ENCODE measurements at places on chromosomes 4 and X.

DNA sequence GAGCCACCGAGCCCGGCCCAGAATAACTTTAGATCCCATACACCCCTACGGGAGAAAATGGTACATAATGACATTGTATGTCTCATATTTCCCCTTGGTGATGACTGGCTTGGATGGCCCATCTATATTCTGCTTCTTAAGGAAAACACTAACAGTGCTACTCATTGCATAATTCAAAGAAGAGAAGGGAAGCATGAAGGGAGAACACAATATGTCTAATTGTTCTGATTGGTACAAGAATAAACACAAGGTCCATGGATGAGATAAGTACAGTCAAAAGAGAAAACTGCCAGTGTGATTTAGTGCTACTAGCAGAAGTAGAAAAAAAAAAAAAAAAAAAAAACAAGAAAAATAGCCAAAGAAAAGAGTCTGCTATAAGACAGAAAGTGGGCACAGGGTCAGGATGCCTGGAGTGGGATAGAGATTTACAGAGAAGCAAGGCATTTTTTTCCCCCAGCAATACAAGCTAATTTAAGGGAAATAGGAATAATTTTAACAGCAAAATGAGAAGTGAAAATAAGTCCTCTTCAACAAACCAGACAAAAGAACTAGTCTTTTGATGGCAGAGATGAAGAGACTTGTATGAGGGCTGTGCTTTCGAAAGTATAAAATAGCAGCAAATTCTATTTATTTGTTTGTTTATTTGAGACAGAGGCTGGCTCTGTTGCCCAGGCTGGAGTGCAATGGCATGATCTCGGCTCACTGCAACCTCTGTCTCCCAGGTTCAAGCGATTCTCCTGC, 96.5 kb upstream of the MAP3K15 start:
- no peak for DNase-seq

GRCh38 chr4:185232370-185232769, 23.0 kb downstream of the SNX25 start:
- no peak for DNase-seq

- no peak for DNase-seq
Observed at GRCh38 chr4:6471307-6472007, 957 bp downstream of the PPP2R2C start.

- no peak for DNase-seq
Observed at GRCh38 chrX:85611926-85612325, 232.5 kb upstream of the POF1B start.

- no peak for DNase-seq
Observed at GRCh38 chr4:123954220-123954619, 557.6 kb downstream of the SPRY1 start.

- no peak for DNase-seq
Observed at GRCh38 chr4:173502282-173502681, 27.7 kb downstream of the HAND2 start.

DNA sequence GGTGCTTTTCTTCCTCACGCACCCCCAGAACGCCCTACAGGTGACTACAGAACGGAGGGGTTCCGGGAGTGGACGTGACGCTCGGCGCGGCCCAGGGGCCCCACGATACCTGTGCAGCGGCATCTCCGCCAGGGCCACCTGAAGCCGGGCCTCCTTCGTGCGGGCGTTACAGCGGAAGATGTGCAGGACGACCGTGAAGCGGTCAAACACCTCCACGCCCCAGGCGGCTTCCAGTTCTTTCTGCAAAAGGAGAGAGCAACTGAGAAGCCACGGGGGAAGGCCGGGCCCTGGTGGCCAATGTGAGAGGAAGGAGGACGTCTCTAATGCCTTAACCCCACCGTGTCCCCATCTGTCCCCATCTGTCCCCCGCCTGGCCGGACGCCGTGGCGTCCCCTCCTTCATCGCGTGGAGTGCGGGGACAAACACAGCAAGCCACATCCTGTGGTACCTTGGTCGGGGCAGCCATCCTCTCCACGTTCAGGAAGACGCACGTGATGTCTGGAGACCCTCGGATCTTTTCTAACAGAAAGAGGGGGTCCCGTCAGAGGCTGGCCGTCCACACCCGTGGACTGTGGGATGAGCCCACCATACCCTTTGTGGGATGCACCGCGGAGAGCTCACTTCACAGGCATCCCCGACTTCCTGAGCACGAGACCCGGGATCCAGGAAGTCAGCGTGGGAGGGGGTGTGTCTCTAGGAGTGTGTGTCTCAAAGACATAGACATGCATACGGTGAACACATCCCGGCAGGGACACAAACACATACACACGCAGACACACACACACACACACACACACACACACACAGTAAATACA, 3.6 kb downstream of the GTPBP6 start:
- DNase-seq = no peak

DNA sequence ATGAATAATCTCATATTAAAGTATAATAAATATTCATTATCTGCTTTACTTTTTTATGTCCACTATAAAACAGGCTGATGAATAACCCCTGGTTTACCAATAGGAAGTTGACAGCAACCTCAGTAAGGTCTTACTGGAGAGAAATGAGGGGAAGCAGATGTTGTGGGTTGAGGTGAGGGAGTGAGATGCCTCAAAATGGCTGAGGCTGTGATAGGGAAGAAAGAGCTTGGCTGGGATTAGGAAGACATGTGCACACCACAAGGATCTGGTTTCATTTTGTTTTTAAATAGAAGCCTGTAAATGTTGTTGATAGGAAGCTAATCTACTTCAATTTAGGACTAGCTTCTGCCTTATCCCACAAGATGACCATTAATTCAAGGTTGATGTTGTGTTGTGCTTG, 14.4 kb upstream of the CYBB start:
- DNase-seq = no peak

DNA sequence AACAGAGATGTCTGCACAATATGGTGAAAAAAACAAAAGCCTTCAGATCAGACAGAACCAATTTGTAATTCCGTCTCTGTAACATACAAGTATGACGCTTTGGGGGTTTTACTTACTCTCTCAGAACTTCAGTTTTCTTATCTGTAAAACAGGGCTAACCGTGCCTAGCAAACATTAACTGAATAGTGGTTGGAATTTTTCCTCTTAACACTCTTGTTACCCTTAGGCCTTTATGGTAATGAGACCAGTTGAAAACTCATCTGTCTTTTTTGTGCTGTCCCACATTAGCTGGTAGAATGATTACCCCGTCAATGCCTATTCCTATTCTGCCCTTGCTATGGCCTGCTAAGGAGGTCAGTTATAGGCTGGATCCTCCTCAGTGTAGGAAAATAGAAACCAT, 4.5 kb upstream of the MYOZ2 start:
- no peak for DNase-seq

DNA sequence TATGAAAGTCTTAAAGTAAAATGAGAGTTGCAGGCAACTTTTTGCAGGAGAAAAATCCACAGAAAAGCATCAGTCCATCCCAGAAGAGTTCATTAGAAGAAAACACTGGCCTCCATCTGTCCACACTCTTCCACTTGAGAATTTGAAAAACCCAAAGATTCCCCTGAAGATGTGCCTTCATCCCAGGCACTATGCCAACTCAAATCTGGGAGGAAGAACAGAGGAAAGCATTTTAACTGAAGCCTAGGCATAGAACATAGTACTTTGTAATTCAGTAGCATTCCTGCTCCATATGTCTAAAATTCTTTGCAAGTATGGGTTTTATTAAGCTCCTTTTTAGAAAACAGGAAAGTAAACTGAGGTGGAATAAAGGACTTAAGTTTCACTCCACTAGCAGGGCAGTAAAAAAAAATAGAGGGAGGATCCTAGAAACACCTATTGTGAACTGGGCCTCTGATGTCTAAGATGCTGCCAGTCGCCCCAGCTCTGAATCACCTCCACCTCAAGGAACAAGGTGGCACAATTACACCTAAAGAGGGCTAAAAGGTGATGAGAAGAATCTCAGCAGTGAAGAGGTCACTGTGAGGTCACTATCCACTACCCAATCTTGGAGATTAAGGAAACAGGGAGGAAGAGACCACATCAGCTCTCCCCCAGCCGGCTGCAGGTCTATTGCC, 141.9 kb upstream of the FAM241A start:
- DNase-seq = no peak

- peak; percentile 2 for DNase-seq
Observed at GRCh38 chrX:15471028-15471427, 22.1 kb downstream of the PIR start.

DNA sequence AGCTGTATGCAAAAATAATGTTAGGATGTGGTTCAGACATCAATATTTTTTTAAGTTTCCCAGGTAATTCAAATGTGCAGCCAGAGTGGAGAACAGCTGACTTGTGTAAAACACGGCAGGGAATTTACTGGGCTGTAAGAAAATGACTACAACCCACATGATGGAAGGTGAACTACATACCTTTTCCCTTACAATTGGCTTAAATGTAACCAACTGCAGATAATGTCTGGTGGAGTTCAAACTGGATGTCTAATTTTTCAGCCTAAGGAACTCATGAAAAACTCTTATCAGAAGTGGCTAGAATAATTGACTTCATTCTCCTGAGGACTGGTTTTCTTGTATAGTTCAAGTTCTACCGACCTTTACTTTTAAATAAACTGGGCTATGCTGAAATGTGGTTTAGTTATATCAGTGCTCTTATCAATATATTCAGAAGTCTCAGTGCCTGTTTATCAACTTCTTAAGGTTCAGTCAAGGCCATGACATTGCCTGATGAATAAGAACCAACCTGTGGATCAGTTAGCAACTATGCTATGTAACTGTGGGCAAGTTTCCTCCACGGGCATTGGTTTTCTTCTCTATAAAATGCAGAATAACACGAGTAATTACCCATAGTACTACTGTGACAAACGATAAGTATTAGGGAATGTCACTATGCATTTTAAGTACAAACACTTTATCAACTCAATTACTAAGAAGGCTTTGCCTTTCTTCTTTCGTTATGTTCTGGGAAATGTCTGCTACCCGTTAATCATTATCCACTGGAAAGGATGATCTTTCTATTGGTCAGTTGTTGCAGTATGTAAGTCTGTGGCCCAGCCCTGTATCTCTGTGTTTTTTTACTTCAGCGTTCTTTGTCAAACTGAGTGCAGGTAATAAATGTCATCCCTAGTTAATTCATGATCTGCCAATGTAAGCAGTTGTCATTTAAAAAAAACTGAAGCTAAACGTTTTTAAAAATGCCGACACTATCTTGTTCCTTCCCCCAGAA, 181.6 kb downstream of the PCDH7 start:
- DNase-seq = no peak

DNA sequence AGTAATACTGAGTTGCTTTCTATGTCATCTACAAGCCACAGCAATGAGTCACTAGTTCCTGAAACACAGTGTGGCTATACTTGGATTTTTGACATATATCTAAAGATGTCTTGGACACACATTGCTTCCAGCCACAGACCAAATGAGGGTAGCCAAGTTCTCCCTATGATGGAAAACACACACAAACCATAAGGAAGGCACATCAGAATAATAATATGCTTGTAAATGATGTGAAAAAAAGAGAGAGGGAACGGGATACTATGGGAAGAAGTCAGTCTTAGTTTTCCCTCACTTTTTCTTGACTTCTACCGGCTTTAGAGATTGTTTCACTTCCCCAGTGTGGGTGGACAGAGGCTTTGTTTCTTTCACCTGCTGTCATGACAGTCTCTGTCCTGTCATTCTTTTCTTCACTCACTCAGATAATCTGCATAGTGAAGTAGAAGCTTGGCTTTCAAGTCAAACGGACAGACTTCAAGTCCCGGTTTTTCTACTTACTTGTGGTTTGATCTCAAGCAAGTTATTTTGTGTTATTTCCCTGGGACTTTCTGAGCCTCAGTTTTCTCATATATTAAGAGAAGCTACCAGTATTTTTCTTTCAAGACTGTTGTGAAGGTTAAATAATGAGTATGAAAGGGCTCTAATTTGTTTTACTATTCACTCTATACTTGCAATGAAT, 34.7 kb downstream of the P2RY10 start:
- no peak for DNase-seq

DNA sequence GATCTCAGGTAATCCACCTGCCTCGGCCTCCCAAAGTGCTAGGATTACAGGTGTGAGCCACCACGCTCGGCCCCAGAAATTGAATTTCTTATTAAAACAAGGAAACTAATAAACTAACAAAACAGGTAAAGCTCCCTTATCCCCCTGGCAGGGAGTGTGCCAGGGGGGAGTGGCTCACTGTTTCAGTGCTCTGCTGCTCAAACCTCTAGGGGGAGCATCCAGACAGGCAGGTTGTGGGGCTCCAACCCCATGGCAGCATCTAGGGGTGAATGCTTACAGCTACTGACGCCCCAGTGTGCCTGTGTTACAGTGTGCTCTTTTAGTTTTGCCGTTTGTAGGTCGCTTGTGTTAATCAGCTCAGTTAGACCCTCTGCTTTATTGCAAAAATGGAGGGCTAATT, 605.0 kb downstream of the GABRG1 start:
- DNase-seq = no peak

- DNase-seq = no peak
Observed at GRCh38 chrX:39984191-39984956, 113.4 kb downstream of the BCOR start.

GRCh38 chrX:41377624-41378023, 43.7 kb downstream of the DDX3X start:
- no peak for DNase-seq

DNA sequence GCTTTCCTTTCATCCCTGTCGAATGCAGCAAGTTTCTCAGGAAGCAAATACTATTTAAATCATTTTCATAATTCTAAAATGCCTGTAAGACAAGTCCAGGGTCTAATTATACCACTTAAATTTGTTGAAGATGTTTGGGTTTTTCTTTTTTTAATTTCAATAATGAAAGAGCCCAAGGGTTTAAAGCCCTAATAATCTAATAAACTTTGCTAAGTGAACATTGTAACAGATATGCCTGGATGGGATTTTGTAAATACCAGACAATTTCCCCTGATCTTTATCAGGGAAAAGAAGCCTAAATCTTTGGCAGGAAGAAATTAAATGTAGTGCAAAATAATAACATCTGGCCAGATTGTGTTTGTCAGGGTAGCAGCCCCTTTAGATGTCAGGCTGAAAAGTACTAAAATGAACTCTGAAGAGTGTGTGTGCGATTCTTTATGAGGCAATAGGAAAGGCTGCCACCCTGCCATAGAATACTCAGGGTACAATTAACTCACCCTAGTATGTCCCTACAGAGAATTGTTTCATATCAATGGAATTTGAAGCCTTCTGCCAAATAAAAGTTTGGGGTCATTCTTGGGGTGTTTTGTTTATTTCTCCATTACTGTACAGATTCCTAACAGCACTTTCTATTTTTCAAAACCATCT, 45.6 kb downstream of the GPC3 start:
- no peak for DNase-seq
